Osteocyte (in vitro differentiated cells): ENCODE measurements at places on chromosomes 3 and 15. TPM values are rescaled to one million over a fixed set of nuclear protein-coding genes. Genes with fewer than 3 reads are reported as not detected.

The IL17RB gene
- total RNA-seq = 0.24 and 0.54 TPM in 2 replicates

DNA sequence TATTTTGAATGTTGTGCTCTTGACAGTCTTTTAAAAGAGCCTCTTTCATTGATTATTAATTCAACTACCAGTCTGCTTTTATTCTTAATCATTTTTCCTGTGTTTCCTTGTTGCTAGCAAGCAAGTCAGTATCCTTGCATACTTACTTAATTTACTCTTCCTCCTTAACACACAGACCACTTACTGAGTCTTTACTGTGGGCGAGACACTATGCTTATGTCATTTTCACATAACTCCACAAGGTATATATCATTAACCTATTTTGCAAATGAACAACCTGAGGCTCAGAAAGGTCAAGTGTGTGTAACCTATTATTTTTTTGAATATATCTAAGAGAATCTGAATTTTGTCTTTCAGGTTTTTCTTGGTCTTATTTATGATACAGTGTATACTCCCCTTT lies 130.9 kb downstream of the WDR76 start:
- peaks cover 55% of the 10 kb centered on the region for H3K27me3 ChIP-seq
- no peak for DNase-seq
- no peak overlapping the region for H3K27ac ChIP-seq
- no peaks in the 10 kb centered on the region for H3K4me1 ChIP-seq

GRCh38 chr15:95394186-95395067 lies 936.1 kb upstream of the NR2F2 start:
- peaks cover 24% of the 10 kb centered on the region for H3K36me3 ChIP-seq
- peak overlapping the region; percentile 56 for H3K4me3 ChIP-seq
- H3K4me1 ChIP-seq = peaks cover 41% of the 10 kb centered on the region
- H3K27ac ChIP-seq = peak overlapping the region; percentile 98
- DNase-seq = no peak
- H3K27me3 ChIP-seq = no peaks in the 10 kb centered on the region

GRCh38 chr15:65837301-65838294 lies 31.7 kb upstream of the RAB11A start:
- H3K36me3 ChIP-seq = no peaks in the 10 kb centered on the region
- DNase-seq = no peak
- H3K27ac ChIP-seq = peak overlapping the region; percentile 60
- peaks cover 4% of the 10 kb centered on the region for H3K27me3 ChIP-seq
- peaks cover 51% of the 10 kb centered on the region for H3K4me1 ChIP-seq
- H3K4me3 ChIP-seq = no peak overlapping the region

- H3K27ac ChIP-seq = no peak within 1 kb of the TSS
- H3K27me3 ChIP-seq = peaks cover 54% of the 10 kb centered on the region
- peak within 1 kb of the TSS; percentile 71 for H3K4me3 ChIP-seq
- H3K4me1 ChIP-seq = peaks cover 10% of the 10 kb centered on the region
- H3K36me3 ChIP-seq = no peaks in the 10 kb centered on the region
- peak; percentile 83 for DNase-seq
Measured at GRCh38 chr3:54122324-54123002, at the start of gene CACNA2D3. TSS of gene CACNA2D3 (plus strand) at chr3:54122552.

- no peak overlapping the region for H3K27ac ChIP-seq
- no peak overlapping the region for H3K4me3 ChIP-seq
- H3K36me3 ChIP-seq = no peaks in the 10 kb centered on the region
- H3K27me3 ChIP-seq = no peaks in the 10 kb centered on the region
Measured at GRCh38 chr3:111613294-111613693, 18.1 kb upstream of the ZBED2 start.

The LRRC28 gene
- 27.4 and 27.6 TPM in 2 replicates for total RNA-seq

DNA sequence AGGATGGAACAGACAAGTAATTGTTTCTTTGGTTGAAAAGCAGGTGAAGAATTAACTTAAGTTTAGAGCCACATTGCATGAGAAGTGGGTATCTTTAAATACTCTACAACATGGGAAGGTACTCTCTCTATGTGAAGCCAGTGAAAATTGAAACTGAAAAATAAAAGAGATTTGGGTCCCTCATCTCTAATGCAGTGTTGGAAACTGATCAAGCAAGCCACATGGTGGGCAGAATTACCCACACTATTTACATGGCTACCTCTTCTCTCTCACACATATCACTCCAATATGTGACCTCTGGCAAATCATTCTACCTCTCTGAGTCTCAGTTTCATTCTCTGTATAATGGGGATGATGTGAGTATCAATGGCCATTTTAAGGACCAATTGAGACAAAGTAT lies 339.0 kb downstream of the IL5RA start:
- H3K4me3 ChIP-seq = no peak overlapping the region
- no peak for DNase-seq
- no peaks in the 10 kb centered on the region for H3K27me3 ChIP-seq
- no peaks in the 10 kb centered on the region for H3K36me3 ChIP-seq
